Epithelial cell of esophagus (primary cell): ENCODE measurements at places on chromosomes 7 and 10.

DNA sequence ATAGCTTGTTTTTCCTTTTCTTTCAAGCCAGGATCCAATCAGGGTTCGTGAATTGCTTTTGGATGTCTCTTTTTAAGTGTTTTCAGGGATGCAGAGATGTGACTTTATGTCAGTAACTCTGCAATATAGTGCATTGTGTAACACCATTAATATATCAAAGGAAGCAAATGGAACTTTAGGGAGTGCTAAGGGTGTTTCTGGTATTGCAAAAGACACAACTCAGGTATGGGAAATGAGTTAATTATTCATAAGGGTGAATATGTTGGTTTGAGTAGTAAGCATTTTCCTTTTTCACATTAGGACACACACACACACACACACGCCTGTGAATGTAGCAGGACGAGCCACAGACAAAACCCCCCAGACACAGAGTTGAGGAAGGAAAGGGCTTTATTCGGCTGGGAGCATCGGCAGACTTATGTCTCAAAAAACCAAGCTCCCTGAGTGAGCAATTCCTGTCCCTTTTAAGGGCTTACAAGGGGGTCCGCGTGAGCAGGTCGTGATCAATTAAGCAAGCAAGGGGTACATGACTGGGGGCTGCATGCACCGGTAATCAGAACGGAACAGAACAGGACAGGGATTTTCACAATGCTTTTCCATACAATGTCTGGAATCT, 31.8 kb upstream of the GSDME start:
- DNase-seq = peak; percentile 80

GRCh38 chr7:111578754-111579153, 16.5 kb upstream of the IMMP2L start:
- no peak for DNase-seq

- peak; percentile 44 for DNase-seq
These were observed 33.9 kb upstream of the ARL4A start for GRCh38 chr7:12653518-12653917.

DNA sequence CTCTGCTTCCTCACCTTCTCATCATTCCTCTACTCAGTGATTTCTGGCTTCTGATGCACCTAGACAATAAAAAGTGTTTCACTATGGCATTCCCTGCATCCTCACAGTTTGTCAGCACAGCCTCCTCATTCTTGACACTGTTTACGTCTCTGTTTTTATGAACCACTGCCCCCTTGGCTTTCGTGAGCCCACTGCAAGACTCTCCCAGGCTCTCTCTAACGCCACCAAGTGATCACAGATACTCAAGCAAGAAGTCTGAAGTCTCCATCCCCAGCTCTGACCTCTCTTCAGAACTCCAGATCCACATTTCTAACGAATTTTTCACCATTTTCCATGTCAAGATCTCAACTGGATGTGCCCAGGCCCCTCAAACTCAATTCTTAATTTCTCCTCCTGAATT, 8.9 kb downstream of the SLC16A9 start:
- no peak for DNase-seq

- peak; percentile 65 for DNase-seq
These were observed 455.0 kb downstream of the CCSER2 start for GRCh38 chr10:84783386-84783785.

DNA sequence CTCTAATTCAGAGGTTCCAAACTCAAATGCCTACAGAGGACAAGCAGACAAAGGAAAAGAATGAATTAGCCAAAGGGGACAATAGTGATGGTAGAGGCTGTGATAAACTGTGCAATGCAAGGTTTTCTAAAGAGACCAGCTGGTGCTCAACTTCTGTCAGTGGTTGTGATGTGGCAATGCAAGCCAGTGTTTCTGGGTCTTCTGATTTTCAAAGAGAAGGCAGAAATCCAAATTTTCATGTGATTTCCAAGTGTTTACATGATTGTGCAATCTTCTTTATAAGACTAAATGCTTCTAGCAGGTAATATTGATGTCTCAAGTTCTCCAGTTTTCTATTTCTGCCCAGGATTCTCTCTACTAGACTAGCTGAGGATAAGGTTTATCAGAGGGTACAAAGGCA, 135.9 kb downstream of the PCDH15 start:
- no peak for DNase-seq

- DNase-seq = peak; percentile 79
These were observed 8.0 kb upstream of the TAS2R60 start for GRCh38 chr7:143435266-143435665.

GRCh38 chr10:100148353-100149211, 37.2 kb downstream of the ERLIN1 start:
- DNase-seq = peak; percentile 99

GRCh38 chr10:122733443-122733842, 33.8 kb upstream of the C10orf120 start:
- peak; percentile 34 for DNase-seq

DNA sequence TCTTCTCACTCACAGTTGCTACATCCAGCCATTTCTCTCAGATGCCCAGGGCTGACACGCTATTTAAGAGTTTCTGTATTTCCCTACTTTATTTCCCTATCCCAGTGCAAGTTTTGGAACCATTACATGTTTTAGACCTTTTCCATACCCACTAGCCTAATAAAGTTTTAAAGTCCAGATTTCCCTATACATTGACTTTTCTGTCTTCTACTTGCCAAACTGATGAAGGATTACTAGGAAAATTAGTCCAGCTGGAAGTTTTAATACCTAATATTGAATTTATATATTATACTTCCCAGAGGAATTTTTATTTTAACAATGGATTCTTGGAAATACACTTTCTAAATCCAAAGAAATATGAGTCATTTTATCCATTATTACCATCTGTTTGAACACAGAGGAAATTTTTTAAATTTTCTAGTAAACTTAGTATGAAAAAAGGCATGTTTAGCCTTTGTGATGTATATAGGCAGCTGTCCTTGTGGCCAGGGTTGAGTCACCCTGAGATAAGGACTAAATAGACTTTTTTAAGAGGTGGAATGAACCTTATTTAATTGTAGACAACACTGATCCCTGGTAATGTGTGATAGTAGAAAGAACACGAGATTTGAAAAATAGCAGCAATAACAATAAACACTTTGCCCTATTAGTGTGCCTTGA, 205.0 kb downstream of the TFEC start:
- no peak for DNase-seq

DNA sequence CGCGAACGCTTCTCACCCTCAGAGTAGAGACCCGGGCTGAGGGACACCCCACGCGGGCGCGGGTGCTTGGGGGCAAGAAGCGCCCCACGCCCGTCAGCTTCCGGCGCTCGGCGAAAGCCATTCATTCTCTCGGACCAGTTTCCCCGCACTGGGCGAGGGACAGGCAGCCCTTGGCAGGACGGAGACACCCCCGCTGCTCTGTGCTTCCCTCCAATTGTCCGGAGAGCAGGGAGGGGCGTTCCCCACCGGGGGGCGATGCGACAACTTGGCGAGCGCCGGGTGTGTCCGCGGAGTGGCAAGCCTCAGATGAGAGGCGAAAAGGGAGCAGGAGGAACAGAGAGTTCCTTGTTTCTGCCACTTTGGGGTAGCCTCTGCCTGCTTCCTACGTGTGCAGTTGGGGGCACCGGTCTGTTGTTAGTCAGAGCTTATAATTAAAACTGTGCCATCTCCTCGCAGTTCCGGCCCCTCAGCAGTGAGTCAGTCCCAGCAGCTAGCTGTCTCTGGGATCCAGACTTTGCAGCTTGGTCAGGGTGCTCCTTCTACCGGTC, 1.7 kb downstream of the GPR158 start:
- DNase-seq = no peak

DNA sequence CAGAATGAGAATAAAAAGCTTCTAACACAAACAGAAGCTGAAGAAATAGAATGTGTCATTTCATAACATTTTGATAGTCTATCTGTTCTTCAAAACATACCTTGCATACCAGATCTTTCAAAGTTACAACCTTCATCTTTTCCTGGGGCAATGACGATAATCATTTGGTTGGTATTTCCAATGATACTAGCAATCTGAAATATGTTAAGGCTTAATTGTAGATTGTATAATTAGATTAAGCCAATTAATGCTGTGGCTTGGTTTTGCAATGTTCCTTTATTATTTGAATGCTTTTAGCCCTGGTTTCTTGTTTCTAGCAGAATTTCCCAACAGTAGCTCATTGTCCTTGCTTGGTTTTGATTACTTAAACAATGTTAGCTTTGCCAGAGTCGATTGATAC, 84.6 kb downstream of the CABCOCO1 start:
- no peak for DNase-seq
